ENCODE measurements at places on chromosomes 12 and 14.
A peak's percentile ranks its signal among the peaks of the same experiment; 100 is the strongest.

DNA sequence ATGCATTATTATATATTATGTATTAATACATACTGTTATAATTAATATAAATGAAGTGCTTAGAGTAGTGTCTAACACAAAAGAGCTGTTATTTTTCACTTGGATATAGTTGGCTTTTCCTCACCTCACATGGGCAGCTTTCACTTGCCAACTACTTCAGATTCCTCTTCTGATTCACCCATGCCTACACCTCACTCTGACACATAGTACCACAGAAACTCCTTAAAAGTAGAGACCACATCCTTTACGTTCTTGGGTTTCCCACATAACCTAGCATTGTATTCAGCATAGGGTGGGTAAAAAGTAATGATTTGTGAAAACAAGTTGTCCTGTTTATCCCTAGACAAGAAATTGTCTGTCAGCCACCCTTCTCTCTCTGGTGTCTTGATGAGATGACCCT lies 61.0 kb downstream of the DIO2 start:
- no peak overlapping the region for H3K4me3 ChIP-seq
- H3K4me1 ChIP-seq = no peaks in the 10 kb centered on the region
- no peak for DNase-seq
- H3K27ac ChIP-seq = no peak overlapping the region
- H3K36me3 ChIP-seq = no peaks in the 10 kb centered on the region

DNA sequence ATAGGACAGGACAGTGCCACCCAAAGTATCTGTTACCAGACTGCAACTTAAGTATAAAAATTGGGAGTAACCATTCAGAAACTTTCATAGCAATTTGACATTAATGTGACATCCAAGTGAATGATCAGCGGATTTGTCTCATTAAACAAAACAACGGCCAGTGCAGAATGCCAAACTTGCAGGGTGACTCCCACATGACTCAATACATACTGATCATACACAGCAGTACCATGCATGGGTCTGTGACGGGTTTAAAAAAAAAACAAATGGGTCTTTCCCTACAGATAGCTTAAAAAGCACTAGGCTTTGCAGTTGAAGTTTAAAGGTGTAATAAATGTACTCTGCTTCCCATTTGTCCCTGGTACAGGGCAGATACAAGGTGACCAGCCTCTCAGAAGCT lies 116.6 kb downstream of the SLC35F4 start:
- H3K27me3 ChIP-seq = no peaks in the 10 kb centered on the region
- no peaks in the 10 kb centered on the region for H3K36me3 ChIP-seq
- H3K4me1 ChIP-seq = peaks cover 4% of the 10 kb centered on the region
- no peak overlapping the region for H3K4me3 ChIP-seq
- DNase-seq = no peak
- no peak overlapping the region for H3K27ac ChIP-seq

- peak overlapping the region; percentile 95 for H3K27ac ChIP-seq
- no peak overlapping the region for H3K4me3 ChIP-seq
- H3K4me1 ChIP-seq = peaks cover 45% of the 10 kb centered on the region
- H3K36me3 ChIP-seq = no peaks in the 10 kb centered on the region
- no peak for DNase-seq
Observed at GRCh38 chr12:124752437-124753227, 111.0 kb downstream of the SCARB1 start.

DNA sequence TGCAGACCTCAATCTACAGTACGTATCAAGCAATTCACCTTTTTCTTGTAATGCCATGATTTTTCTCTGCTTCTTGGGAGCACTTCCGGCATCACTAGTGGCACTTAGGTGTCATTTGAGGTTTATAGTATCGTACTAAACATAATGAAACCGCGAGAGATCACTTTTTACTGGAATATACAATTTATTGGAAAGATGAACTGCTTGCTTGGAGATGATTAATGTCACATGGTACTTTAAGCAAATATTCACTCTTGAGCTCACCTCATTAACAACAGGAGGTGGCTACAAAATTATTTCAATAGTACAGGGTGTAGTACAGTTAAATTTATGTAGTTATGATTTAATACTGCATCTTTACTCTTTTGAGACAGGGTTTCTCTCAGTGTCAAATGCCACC lies 11.5 kb downstream of the FUT8 start:
- peaks cover 2% of the 10 kb centered on the region for H3K4me1 ChIP-seq
- DNase-seq = no peak

DNA sequence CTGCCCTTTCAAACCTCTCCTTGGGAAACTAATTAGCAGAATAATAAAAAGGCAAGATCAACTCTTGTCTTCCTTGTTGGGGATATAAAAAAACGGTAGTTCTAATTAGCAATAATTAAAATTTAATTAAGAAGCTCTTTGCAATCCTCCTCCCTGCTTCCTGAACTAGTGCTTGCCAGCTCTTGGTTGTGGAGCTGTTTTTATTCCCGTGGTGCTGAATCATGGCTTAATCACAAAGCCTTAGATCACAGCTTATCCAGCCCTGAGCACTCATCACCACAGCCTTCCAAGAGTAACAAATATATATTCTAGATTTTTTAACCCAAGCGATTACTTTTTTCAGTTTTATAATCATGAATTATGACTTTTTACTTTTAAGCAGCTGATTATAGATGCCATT lies 63.2 kb upstream of the INSM2 start:
- H3K4me1 ChIP-seq = no peaks in the 10 kb centered on the region
- H3K4me3 ChIP-seq = no peak overlapping the region
- H3K27ac ChIP-seq = no peak overlapping the region
- peaks cover 15% of the 10 kb centered on the region for H3K27me3 ChIP-seq
- no peaks in the 10 kb centered on the region for H3K36me3 ChIP-seq

DNA sequence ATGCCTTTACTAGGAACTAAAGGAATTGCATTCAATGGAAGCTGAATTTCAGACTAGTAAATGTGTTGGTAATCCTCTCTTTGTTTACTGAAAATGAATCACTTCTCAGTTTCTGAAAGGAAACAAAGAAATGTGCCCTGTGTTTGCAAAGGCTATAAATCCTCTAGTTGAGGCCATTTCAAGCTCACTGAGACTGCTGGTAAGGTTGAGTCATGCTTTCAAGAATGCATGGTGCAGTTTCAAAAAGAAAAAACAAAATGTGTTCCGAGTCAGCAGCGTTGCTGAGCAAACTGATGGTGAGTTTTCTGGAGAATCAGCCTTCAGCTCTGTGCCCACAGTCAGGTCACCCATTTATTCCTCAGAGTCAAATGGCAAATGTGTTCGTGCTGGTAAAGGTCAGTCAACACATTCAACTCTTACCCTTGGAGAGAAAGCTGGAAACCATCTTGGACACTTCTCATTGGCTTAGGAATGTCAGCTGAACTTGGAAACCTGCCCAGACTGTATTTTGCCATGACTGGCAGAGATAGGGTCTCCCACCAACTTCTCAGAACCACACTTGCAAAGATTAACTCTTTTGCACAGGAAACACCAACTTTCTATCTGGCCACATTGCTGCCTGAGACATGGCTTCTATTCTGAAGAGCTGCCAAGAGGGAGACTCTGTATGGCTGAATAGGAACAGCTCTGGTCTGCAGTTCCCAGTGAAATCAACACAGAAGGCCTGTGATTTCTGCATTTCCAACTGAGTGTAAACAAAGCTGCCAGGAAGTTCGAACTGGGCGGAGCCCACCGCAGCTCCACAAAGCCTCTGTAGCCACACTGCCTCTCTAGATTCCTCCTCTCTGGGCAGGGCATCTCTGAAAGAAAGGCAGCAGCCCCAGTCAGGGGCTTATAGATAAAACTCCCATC lies 484.4 kb downstream of the ATP23 start:
- H3K4me1 ChIP-seq = peaks cover 16% of the 10 kb centered on the region
- H3K36me3 ChIP-seq = no peaks in the 10 kb centered on the region
- DNase-seq = no peak
- H3K4me3 ChIP-seq = no peak overlapping the region
- no peaks in the 10 kb centered on the region for H3K27me3 ChIP-seq

GRCh38 chr14:106309423-106309822 lies 783.0 kb downstream of the TMEM121 start:
- no peak for DNase-seq
- no peak overlapping the region for H3K4me3 ChIP-seq
- no peaks in the 10 kb centered on the region for H3K36me3 ChIP-seq
- H3K27ac ChIP-seq = no peak overlapping the region
- H3K27me3 ChIP-seq = peaks cover 68% of the 10 kb centered on the region

DNA sequence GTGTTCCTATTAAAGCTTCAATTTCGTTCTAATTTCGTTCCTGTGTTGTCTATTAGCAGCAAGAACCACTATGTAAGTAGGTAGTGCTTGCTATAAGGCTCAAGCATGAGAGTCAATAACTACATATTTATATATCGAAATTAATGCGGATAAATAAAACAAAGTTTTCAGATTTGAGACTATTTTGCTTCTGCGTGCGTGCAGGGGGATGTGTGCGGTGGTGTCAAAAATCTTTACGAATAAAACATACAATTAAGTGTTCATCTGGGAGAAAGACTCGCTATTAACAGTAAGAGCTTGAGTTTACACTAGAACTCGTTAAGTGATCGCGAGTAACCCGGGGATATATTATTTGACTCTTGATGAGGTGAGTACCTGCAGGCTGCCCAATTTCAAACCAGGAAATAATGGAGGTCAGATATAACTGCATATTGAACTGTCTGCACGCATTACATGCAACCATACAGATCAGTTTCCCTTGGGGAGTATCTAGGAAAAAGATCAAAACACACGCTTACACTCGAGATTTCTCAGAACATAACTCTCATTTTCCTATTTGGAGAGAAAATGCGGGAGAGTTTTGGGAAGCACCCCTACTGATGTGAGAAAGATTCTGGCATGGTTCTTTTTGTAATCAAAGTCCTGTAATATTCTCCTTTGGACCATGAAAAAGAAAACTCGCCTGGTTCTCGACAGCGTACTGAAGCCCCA lies 813 bp downstream of the TWF1 start:
- peak overlapping the region; percentile 93 for H3K4me3 ChIP-seq
- H3K4me1 ChIP-seq = peaks cover 43% of the 10 kb centered on the region
- peak overlapping the region; percentile 96 for H3K27ac ChIP-seq
- no peak for DNase-seq
- peaks cover 24% of the 10 kb centered on the region for H3K36me3 ChIP-seq

GRCh38 chr12:31274520-31275300 lies 51.2 kb downstream of the SINHCAF start:
- H3K4me3 ChIP-seq = no peak overlapping the region
- H3K4me1 ChIP-seq = no peaks in the 10 kb centered on the region
- no peak overlapping the region for H3K27ac ChIP-seq
- H3K27me3 ChIP-seq = no peaks in the 10 kb centered on the region
- no peak for DNase-seq
